Activated naive CD8-positive, alpha-beta T cell treated with anti-CD3 and anti-CD28 coated beads, Interleukin-2, amount 50 U/mL, for 16 hours (primary cell): ENCODE measurements at places on chromosomes 16 and 17.

DNA sequence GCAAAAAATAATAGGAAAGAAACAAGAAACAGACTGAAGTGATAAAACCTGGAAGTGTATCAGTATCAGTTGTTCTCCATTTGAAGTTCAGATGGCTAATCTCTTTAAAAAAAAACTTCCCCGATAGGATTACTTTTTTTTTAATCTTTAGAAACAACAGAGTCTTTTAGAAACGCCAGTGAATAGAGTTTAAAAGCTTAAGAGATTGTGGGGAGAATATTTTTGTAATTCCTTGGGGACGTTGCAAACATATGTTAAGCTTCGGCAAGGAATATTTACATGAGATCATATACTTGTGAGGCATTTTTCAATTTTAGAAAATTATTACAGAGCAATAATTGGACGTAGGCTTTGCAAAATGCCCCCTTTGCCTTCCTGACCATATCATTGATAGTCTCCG is 13.2 kb downstream of the MAF start:
- DNase-seq: no peak

- DNase-seq: no peak
These were observed 23.7 kb downstream of the CACNG4 start for GRCh38 chr17:66988069-66988798.

GRCh38 chr17:29847527-29848400 is 82.3 kb downstream of the SSH2 start:
- DNase-seq: no peak

DNA sequence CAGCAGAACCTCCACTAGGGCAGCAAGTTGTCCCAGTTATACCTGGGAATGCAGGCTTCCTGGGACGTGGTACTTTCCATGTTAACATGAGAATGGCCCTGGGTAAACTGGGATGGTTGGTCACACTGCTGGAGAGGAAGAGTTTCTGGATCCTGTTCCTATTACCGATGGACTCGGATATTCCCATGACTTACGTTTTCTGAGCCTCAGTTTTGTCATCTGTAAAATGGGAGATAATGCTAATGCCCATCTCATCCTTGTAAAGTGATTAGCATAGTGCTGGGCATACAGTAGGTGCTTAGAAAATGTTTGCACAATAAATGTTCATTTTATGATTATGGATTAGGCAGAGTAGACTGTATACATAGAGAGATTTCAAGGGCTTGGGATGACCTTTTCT is 280.9 kb upstream of the EEF2KMT start:
- DNase-seq: no peak
